ENCODE measurements at places on chromosomes 4 and X.

DNA sequence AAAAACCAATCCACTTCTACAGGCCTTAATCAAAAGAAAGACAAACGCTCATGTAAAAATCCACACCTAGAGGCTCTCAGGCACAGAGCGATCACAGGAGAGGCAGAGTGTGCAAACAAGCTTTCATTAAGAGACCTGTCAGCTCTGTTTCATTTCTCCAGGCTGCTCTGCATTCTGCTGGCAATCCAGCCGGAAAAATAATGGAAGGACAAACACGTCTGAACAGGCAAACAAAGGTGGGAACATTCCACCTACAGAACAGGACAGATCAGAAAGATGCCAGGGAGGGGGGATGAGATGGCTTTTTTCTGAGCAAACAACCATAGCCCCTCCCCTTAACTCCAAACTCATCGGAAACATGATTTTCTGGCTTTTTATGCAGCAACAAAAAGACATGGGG lies 9.7 kb downstream of the SOD3 start:
- DNase-seq: no peak

DNA sequence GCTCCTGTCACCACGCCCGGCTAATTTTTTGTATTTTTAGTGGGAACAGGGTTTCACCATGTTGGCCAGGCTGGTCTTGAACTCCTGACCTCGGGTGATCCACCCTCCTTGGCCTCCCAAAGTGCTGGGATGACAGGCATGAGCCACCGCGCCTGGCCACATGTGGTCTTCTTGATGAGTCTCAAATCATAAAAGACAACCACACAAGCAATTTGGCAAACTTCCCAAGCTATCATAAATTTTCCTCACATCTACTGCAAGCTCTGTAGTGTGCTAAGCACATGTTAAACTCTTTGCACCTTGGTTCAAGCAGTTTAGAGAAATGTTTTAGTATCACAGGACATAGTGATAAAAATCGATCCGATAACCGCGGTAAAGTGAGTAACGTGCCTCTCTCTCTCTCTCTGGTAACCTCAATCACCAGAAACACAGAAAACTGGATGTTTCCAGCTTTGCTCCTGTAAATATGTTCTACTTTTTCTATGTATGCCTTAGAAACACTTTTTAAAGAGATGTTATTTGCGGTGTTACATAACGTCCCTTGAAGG lies 256.8 kb downstream of the DHRSX start:
- DNase-seq: no peak

DNA sequence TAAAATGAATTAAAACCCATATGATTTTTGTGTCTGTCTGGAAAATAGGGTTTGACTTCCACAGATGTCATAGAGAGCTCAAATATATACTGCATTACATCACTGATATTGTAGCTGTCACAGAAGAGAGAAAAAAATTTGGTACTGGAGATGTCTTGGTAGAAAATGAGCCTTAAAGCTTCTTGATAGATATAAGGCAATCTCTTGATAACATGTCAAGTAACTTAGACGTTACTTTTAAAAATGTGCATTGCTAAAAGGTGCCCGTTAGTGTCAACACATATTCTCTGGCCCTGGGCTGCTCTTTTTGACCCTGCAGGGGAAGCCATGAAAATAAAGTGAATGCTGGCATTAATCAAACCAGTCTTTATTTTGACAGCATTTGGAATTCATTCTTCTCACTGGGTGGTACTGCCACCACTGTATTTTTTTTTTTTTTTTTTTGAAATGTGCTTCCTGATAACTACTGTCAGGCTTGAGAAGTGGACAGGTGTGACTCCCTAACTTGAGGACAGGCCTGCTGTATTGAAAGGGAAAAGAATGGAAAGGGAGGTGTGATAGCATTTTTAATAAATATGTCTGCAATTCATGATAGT lies 53.0 kb upstream of the RAPGEF2 start:
- DNase-seq: no peak

GRCh38 chr4:80751200-80751599 lies 279.3 kb upstream of the BMP3 start:
- DNase-seq: no peak

DNA sequence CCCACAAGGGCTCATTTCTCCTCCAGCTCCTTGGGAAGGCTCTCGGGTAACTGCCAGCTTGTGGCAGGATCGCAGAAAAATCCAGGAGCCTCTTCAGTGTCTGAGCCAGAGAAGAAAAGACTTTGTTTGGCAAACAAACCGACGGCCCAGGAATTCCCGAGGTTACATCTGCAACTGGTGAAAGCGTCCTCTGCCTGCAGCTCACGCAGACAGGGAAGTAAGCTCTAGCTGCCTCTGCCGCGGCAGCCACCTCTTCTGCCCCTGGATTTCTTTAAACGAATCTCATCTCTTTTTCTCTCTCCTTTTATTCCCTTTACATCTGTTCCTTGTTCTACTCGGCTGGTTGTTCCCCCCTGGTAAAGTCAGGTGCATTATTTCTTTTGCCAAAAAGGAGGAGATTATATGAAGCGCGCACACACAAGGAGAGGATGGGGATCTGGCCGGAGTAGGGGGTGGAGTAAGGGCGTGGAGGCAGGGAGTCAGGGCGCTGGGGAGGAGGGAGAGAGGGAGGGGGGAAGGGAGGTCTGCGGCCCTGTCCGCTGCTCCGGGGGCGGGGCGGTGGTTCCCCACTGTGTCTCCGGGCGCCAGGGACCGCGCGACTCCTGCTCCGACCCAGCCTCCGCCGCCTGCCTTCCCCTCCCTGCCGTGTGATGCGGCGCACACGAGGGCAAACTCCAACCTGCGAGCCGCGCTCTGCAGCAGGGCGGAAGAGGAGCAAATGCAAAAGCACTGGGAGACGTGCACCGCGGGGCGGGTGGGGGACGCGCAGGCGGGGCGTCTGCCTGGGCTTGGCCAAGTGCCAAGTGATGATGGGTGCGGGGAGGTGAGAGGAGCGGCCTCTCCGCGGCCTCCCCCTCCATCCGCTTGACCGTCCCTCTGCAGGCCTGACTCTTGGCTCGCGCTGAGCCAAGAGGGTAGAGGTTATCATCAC lies at the start of gene DCHS2:
TSS of gene DCHS2 (minus strand) at position 459 of the 931 bp plus-strand sequence. CDS start at position 15, 444 bp downstream.
- DNase-seq: no peak

DNA sequence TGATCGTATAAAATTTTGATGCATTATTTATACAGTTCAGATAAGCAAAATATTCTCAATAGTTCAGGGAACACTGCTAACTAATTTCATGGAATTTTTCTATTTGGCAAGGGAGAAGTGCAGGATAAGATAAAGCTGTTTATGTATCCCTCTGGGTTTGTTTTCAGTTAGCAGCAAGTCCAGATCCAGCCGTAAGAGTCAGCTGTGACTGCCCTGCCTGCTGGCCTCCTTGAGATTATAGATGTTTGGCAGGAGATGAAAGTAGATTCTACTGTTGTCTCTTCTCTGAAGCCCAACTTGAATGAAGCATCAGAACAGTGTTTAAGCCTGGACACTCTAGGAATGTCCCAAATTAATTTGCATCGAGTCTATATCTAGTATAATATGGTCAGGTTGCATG lies 29.5 kb downstream of the ANTXR2 start:
- DNase-seq: no peak

GRCh38 chr4:6671648-6672047 lies 22.0 kb upstream of the S100P start:
- no peak for DNase-seq

DNA sequence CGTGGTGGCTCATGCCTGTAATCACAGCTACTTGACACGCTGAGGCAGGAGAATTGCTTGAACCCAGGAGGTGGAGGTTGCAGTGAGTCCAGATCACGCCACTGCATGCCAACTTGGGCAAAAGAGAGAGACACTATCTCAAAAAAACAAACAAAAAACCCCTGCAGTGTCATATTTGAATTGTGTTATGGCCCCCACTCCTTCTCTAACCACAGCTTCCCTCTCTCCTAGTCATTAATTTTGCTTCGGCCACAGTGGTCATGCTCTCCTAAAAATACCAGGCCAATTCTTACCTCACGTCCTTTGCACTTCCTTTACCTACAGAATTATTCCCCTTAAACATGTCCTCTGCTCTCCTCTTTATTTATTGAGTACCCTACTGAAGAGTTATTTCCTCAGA lies 206.1 kb downstream of the PPP3CA start:
- DNase-seq: no peak

DNA sequence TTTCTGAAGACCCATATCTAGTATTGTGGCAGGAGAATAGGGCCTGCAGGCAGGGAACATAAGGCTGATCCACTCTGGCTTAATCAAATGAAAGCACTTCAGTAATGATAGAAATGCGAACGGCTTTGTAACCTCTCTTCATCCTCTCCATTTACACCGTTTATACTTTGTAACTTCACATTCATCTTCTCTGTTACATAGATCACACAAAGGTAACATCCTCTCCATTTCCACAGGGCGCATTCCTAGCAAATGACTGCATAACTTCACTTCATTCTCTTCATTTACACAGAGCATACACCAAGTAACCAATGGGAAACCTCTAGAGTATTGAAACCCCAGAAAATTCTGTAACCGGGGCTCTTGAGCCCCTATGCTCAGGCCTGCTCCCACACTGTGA lies 65.5 kb upstream of the SLC34A2 start:
- DNase-seq: no peak

DNA sequence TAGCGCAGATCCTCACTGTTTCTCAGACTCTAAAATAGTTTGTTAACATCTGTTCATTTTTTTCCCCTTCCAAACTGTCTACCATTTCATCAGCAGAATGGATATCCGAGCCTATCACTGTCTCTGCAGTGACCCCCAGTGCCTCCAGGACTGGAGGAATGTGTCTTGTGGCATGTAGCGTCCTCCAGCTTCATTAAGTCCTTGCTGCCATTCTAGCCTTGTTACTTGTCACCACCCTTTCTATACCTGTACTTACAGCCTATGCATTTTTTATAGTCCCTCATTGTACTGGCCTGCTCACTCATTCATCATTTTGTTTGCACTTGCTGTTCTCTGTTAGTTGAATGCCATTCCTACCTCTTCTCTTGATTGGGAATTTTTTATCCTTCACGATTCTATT lies 179.1 kb downstream of the BMPR1B start:
- no peak for DNase-seq

DNA sequence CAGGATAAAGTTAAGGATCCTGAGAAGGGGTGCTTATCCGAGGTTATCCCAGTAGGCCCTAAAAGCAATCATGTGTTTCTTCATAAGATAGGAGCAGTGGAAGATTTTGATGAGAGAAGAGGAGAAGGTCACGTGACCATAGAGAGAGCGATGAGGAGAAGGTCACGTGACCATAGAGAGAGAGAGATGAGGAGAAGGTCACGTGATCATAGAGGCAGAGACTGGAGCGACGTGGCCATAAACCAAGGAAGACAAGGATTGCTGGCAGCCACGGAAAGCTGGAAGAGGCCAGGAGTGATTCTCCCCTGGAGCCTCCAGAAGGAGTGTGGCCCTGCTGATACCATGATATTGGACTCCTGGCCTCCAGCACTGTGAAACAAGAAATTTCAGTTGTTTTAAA lies 38.4 kb upstream of the ZNF518B start:
- DNase-seq: no peak

DNA sequence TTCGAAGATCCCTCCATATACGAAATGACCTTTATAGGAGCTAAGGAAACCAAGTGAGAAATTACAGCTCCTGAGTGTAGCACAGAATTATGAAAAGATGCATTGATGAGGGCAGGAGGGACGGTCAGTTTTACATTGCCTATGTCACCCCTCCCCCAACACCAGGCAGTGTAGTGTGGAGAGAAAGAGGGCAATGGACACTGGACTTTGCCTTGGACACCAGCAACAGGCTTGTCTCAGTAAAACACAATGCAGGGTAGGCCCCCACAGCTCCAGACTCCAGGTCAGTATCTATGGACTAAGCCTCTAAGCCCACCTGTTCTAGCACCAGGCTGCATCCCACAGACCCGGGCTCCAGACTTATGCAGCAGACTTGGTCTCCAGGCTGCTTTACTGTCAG lies 16.5 kb downstream of the APOOL start:
- DNase-seq: no peak

- no peak for DNase-seq
Observed at GRCh38 chr4:182185491-182185890, 57.7 kb upstream of the TENM3 start.

- DNase-seq: no peak
Observed at GRCh38 chrX:124555036-124555595, 208.8 kb downstream of the SH2D1A start.

DNA sequence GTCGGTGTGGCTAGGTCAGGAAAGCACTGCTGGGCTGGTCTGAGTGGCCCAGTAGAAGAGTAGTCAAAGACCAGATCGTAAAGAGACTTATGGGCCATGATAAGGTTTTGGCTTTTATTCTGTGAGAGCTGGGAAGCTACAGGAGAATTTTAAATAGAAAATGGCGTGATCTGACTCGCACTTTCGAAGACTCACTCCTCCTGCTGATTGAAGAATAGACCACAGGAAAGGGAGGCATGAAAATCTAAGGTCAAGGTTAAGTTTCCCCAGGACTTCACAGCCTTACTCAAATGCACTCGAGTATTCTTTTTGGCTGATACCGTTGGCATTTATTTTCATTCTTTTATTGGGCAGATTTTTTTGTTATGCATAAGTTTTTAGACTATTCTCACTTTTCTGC lies 231.4 kb upstream of the ANKRD50 start:
- DNase-seq: no peak

- DNase-seq: no peak
Observed at GRCh38 chr4:119585771-119586170, 42.8 kb downstream of the PDE5A start.

- no peak for DNase-seq
Observed at GRCh38 chr4:52643785-52644244, 15.3 kb downstream of the USP46 start.

DNA sequence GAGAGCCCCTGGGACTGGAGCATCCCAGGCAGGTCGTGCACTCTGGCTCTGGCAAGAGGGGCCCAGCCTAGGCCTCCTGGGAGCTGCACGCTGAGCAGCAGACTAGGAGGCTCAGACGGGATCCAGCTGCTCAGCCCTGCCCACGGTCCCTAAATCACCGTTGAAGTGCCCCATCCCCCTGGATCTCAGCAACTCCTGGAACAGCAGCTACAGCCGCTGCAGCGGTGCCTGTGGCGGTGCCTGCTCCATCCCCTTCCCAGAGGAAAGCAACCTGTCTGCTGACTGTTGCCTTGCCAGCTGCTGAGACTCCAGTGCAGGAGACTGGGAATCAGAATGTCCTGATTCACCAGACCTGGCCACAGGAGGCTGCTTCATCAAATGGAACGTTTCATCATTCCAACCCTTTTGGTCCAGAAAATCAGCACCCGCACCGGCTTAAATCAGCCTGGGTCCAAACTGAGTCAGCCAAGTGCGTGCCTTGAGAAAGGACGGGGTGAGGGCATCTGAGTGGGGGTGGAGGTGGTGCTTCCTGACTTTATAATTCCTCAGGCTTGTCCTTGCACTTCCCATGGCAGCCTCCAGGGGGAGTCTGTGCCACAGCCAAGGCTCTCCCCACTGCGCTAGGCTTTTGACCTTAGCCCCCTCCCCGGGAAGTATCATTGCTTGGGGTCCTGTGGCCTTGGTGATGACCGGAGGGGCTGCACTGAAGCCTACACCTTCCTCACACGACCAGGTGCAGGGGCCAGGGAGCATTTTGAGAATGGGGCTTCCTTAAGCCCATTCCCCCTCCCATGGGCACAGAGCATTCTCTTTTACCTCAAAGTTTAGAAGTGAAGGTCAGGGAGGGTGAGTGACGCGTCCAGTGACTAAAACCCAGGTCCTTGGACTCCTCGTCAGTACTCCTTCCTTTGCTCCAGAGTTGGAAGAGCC lies 6.5 kb downstream of the ZNF185 start:
- DNase-seq: no peak
